Transverse colon (tissue), 4 donors: ENCODE measurements at places on chromosomes 1 and 21. TPM values are rescaled to one million over a fixed set of nuclear protein-coding genes. Genes with fewer than 3 reads are reported as not detected.
A peak's percentile ranks its signal among the peaks of the same experiment; 100 is the strongest.

DNA sequence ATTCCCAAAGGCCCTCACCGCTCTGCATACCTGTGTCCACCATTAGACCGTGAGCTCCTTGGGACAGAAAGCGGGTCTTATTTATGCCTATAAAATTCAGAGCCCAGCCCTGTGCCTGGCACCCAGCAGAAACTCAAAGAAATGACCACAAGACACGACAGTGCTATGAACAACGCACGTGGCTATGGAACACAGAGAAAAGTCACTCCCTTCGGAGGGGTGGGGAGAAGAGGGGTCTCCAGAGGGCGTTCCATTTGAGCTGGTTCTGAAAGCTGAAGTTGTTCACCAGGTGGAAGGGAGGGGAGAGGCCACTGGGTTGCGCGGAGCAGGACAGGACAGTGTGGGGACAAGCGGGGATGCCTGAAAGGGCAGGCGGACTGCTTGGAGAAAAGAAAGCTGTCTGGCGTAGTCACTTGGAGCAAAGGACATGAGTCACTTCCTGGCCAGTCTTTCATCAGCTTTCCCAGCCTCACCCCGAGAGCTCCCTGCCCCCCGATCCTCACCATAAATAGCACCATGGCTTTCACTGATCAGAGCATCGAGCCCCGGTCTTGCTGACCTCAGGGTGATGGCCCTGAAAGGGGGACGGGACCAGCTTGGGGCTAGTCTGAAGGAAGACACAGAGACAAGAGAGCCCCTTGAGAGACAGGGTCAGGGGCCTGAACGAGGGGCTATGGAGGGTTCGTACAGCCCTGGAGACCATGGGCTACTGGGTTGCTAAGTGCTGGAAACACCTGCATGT, 28.5 kb downstream of the ECE1 start:
- DNase-seq, result peak; percentile 53

The PTPRC gene
- 35.2 TPM for total RNA-seq

GRCh38 chr1:53311702-53312305, 16.1 kb downstream of the LRP8 start:
- DNase-seq, result no peak

The KCNK2 gene
- total RNA-seq, result not detected

The KIF26B gene
- not detected for total RNA-seq

The DSCAM gene
- not detected for total RNA-seq

GRCh38 chr1:9849691-9850441, 26.1 kb upstream of the CLSTN1 start:
- no peak for DNase-seq

- no peak for DNase-seq
These were observed 294.5 kb downstream of the RRAGC start for GRCh38 chr1:38565020-38565491.

- DNase-seq, result no peak
These were observed 108.6 kb upstream of the COP1 start for GRCh38 chr1:176315519-176316220.

The GUCA2A gene
- 2,017 TPM for total RNA-seq

DNA sequence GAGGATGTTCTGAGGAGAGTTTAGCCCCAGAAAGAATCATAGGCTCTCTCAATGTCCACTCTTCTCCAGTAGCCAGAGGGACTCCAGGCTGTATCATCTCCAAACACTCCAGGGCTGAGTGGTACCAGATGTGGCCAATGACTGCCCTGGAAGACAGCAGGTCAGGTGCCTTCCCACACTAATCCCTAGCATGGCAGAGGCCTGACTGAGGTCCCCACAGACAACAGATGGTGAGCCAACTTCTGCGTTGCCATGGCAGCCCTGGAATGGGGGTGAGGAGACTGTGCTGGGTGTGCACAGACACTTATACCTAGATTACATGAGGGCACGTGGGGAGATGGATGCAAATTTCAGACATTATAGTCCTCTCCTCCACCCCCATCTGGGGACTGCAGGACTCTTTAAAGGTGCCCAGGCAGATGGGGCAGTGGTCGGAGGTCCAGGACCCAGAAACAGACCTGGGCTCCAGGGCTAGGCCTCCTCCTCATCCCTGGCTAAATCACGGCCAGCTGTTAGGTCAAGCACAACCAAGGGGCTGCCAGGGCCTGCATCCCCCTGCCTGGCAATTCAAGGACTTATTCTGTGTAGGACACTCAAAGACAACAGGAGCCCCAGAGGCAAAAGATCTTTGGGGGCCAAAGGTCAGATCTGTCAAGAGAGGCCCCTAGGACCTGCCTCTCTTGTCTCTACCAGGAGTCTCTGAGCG, 42.9 kb downstream of the CAMK2N1 start:
- no peak for DNase-seq

The FAM163A gene
- total RNA-seq, result 0.60 TPM
